ENCODE measurements at places on chromosomes 12 and 14.

- no peak for DNase-seq
Observed at GRCh38 chr12:70068743-70069142, 174.5 kb upstream of the CNOT2 start.

DNA sequence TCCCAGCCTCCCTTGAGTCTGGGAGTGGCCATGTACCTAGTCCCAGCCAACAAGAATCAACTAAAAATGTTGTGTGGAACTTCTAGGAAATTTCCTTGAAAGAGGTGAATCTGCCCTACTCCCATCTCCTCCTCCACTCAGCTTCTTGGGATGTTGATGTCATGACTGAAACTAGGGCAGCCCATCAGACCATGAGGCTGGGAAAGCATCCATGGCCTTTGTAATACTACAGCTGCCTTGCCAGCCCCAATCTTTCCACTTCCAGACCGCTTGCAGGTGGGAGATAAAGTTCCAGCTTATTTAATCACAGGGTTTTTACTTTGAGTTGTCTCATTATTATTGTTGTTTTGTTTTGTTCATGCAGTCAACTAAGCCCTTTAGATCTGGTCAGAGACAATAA is 170.3 kb upstream of the LMNTD1 start:
- DNase-seq: no peak

- peak; percentile 72 for DNase-seq
Observed at GRCh38 chr12:52415870-52416750, 10.0 kb upstream of the KRT82 start.

- no peak for DNase-seq
Observed at GRCh38 chr12:1618489-1618888, 10.5 kb upstream of the WNT5B start.

DNA sequence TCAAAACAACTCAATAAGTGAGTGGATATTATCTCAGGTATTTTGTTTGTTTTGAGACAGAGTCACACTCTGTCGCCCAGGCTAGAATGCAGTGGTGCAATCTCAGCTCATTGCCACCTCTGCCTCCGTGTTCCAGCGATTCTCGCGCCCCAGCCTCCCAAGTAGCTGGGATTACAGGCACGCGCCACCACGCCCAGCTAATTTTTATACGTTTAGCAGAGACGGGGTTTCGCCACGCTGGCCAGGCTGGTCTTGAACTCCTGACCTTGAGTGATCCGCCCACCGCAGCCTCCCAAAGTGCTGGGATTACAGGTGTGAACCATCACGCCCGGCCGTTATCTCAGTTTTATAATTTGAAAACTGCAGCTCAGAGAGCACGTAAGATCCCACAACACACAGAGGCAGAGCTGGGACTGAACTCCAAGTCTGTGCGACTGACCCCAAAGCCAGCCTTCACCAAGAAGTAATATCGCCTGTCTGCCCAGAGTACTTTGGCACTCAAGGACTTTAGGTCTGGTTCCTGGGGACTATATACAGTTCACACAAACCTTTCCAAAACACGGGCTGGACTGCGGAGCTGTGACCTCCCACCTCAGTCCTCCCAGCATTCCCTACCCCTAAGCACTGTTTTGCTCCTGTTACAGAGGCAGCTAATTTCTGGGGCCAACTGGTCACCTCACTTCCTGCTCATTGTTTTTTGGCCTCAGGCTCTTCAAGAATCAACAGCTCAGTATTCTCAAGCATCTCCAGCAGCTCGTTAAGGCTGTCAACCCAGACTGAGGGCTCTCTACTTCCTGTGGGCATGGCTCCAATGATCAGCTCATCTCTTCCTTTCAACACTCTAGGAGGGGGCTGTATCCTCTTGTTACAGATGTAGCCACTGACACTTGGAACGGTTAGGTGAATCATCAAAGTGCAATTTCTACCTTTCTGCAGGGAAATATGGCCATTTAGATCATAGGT is 22.5 kb downstream of the TESC start:
- DNase-seq: no peak

DNA sequence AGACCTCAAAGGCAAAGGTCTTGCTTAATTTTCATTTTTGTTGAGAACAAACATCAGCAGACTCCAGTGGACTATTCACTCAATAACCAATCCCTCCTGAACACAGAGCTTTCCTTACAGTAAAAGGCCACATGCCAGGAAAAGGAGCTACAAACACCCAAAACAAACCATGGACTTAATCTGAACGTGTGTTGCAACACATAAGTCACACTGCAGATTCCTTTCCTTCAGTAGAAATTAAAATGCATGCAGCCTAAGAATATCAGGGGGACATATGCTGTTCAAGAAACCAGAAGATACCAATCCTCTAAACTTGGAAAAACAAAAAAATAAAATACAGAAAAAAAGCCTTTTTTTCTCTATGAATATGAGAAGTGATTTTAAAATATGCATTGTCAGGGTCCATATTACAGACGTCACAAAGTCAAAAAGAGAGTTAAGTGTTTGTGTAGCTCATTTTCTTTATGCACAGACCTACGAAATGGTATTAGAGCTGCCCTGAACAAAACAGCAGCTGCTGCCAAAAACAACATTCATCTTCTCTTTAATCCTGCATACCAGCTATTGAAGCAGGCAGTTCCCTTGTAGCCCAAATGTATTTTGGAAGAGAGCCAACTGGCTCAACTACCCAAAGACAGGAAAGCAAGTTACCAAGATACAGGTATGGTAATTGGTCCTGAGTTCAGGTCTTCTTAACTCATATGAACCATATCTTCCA is 26.2 kb downstream of the KITLG start:
- DNase-seq: no peak

DNA sequence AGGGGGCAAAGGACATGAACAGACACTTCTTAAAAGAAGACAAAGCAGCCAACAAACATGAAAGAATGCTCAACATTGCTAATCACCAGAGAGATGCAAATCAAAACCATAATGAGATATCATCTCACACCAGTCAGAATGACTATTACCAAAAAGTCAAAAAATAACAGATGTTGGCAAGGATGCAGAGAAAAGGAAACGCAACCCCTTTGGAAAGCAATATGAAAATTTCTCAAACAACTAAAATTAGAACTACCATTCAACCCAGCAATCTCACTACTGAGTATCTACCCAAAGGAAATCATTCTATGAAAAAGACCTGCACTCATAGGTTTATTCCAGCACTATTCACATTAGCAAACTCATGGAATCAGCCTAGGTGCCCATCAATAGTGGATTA is 25.6 kb downstream of the MDM1 start:
- no peak for DNase-seq

DNA sequence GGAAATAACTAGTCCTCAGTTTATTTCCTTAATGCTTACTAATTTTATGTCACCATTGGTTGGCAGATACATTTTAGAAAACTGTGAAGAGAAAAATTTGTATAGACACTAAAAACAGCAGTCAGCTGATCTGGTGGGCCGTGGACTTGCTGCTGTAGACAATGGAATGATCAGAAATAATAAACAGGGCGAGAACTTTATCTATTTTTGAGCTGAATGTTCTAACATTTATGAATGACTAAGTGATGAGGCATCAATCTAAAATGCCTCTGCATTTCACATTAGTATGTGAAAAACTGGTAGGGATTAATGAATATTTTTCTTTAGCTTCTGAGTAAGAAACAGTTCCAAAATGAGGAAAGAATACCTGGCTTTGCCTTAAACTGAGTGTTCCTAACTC is 24.8 kb upstream of the PKP2 start:
- DNase-seq: no peak
